Neural crest cell (in vitro differentiated cells): ENCODE measurements at places on chromosomes 13 and 19. TPM values are rescaled to one million over a fixed set of nuclear protein-coding genes. Genes with fewer than 3 reads are reported as not detected.
A peak's percentile ranks its signal among the peaks of the same experiment; 100 is the strongest.

The NEK5 gene
- total RNA-seq, result 0.12 and 0.27 TPM in 2 replicates

The LMO7 gene
- total RNA-seq, result 3.5 and 4.8 TPM in 2 replicates

The C1QTNF9 gene
- not detected in 2 replicates for total RNA-seq

The NHLRC3 gene
- 23.9 and 24.4 TPM in 2 replicates for total RNA-seq

The CLEC11A gene
- total RNA-seq, result 7.6 and 7.9 TPM in 2 replicates

The BCAM gene
- 5.3 and 5.5 TPM in 2 replicates for total RNA-seq

- no peak overlapping the region for H3K4me3 ChIP-seq
- H3K27me3 ChIP-seq, result no peaks in the 10 kb centered on the region
Observed at GRCh38 chr13:100124265-100124664, 35.4 kb downstream of the PCCA start.

- no peaks in the 10 kb centered on the region for H3K27me3 ChIP-seq
- peaks cover 5% of the 10 kb centered on the region for H3K4me1 ChIP-seq
- no peak overlapping the region for H3K27ac ChIP-seq
- H3K4me3 ChIP-seq, result peak overlapping the region; percentile 53
Observed at GRCh38 chr19:1402411-1403070, 1.2 kb upstream of the GAMT start.

DNA sequence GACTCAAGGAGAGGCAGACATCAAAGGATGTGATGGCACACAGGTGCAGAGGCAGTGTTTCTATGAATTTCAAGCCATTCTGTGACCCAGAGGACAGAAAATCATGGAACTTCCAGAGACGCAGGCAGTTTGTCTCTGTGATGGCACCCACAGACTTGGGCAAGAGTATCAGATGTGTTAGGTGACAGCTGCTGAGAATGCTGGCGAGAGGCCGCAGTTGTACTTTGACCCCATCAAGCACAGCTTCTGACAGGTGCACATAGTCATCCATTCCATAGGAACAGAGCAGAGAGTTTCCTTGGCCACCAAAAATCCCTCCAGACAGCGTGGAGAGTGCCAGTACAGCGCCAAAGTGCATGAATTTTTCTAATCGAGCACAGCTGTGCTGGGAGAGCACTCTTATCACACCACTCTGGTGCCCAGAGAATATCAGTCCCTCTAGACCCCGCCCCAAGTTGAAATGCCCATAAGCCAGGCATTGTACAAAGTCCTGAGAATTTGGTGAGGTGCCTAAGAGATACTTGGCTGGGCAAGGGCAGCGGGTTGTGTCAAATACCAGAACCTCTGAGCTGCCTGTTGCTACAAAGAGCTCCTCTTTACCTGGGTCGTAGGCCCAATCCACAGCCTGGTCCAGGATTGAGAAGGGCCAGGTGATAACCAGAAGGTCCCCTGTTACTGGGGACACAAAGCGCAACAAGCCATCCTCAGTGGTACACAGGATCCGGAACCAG is 12.4 kb downstream of the WDR87 start:
- DNase-seq, result no peak
- H3K27me3 ChIP-seq, result peaks cover 7% of the 10 kb centered on the region
- H3K4me1 ChIP-seq, result peaks cover 3% of the 10 kb centered on the region

GRCh38 chr19:35509018-35509652 is 4.3 kb downstream of the DMKN start:
- no peak overlapping the region for H3K4me3 ChIP-seq
- DNase-seq, result no peak
- no peak overlapping the region for H3K27ac ChIP-seq
- H3K36me3 ChIP-seq, result no peaks in the 10 kb centered on the region
- H3K27me3 ChIP-seq, result peaks cover 95% of the 10 kb centered on the region

GRCh38 chr13:40232311-40233040 is 434.0 kb downstream of the FOXO1 start:
- no peak overlapping the region for H3K27ac ChIP-seq
- no peak for DNase-seq
- H3K36me3 ChIP-seq, result no peaks in the 10 kb centered on the region
- peaks cover 7% of the 10 kb centered on the region for H3K4me1 ChIP-seq

- no peaks in the 10 kb centered on the region for H3K27me3 ChIP-seq
- peak; percentile 8 for DNase-seq
- H3K36me3 ChIP-seq, result no peaks in the 10 kb centered on the region
- peaks cover 47% of the 10 kb centered on the region for H3K4me1 ChIP-seq
- no peak overlapping the region for H3K27ac ChIP-seq
Observed at GRCh38 chr13:79659121-79659521, 178.2 kb downstream of the NDFIP2 start.

GRCh38 chr13:100533588-100534041 is 55.0 kb downstream of the GGACT start:
- no peaks in the 10 kb centered on the region for H3K4me1 ChIP-seq
- no peak overlapping the region for H3K4me3 ChIP-seq
- DNase-seq, result no peak
- H3K36me3 ChIP-seq, result peaks cover 14% of the 10 kb centered on the region
- no peak overlapping the region for H3K27ac ChIP-seq

GRCh38 chr13:33787051-33787591 is 30.8 kb upstream of the RFC3 start:
- no peak for DNase-seq
- no peaks in the 10 kb centered on the region for H3K36me3 ChIP-seq
- no peak overlapping the region for H3K4me3 ChIP-seq
- no peak overlapping the region for H3K27ac ChIP-seq
- peaks cover 9% of the 10 kb centered on the region for H3K4me1 ChIP-seq

DNA sequence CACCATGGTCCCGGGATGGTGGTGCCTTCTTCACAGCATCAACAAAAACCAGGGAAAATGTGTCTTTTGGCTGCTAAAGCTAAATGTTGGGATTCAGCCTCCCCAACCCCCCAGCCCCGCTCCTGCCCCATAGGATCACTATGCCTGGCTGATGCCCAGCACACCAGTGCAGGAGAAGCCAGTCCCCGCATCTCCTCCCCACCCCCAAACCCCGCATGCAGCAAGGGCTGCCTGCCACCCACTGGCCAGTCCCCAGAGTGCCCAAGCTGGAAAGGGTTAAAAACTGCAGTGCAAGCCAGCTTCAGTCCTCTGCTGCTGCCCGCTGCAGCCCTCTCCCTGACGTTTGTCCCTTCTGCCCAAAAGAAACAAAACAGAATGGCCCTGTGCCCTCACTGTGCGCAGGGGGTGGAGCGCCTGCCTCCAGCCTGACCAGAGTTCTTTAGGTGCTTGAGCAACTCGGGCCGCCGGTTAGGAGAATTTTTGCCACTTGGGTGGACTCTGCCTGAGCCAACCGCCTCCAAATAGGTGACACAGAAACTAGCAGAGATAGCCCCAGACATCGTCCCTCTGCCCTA is 3.7 kb downstream of the CALM3 start:
- H3K4me3 ChIP-seq, result peak overlapping the region; percentile 80
- no peaks in the 10 kb centered on the region for H3K27me3 ChIP-seq
- peaks cover 9% of the 10 kb centered on the region for H3K36me3 ChIP-seq
- peaks cover 32% of the 10 kb centered on the region for H3K4me1 ChIP-seq

DNA sequence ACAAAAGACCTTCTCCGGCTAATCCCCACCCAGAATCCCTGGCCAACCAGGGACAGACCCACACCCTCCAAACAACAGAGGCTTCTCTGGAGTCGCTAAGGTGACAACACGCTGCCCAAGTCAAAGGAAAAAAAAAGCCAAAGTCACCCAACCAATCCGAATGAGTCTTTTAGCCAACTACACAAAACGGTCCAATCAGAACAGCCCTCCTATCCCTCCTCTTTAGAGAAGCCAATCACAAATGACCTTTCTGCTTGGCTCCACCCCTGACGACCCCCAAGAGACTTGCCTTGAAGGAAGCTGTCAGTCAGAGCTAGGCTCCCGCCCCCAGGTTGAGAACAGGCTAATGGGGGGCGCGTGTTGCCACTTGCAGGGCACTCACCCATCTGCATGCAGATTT is 6.6 kb upstream of the FBXW9 start:
- peaks cover 4% of the 10 kb centered on the region for H3K27me3 ChIP-seq
- peaks cover 8% of the 10 kb centered on the region for H3K4me1 ChIP-seq
- peak overlapping the region; percentile 81 for H3K4me3 ChIP-seq
- peak; percentile 50 for DNase-seq

GRCh38 chr19:41932720-41933332 is 4.6 kb upstream of the ERFL start:
- H3K4me1 ChIP-seq, result peaks cover 20% of the 10 kb centered on the region
- no peak overlapping the region for H3K4me3 ChIP-seq
- DNase-seq, result no peak

DNA sequence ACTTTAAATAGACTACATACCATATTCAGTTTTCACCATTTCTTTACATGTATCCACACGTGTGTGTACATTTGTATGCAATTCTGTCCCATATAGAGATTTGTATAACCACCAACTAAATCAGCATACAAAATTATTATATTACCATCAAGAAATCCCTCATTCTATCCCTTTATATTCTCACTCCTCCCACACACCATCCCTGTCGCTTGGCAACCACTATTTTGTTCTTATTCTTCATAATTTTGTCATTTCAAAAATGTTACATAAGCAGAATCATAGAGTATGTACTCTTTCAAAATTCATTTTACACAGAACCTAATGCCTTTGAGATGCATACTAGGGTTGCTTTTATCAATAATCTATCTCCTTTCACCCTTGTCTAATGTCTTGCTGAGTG is 740.5 kb downstream of the SLITRK5 start:
- H3K4me1 ChIP-seq, result no peaks in the 10 kb centered on the region
- H3K36me3 ChIP-seq, result no peaks in the 10 kb centered on the region
- no peak for DNase-seq
- no peaks in the 10 kb centered on the region for H3K27me3 ChIP-seq
- H3K27ac ChIP-seq, result no peak overlapping the region

DNA sequence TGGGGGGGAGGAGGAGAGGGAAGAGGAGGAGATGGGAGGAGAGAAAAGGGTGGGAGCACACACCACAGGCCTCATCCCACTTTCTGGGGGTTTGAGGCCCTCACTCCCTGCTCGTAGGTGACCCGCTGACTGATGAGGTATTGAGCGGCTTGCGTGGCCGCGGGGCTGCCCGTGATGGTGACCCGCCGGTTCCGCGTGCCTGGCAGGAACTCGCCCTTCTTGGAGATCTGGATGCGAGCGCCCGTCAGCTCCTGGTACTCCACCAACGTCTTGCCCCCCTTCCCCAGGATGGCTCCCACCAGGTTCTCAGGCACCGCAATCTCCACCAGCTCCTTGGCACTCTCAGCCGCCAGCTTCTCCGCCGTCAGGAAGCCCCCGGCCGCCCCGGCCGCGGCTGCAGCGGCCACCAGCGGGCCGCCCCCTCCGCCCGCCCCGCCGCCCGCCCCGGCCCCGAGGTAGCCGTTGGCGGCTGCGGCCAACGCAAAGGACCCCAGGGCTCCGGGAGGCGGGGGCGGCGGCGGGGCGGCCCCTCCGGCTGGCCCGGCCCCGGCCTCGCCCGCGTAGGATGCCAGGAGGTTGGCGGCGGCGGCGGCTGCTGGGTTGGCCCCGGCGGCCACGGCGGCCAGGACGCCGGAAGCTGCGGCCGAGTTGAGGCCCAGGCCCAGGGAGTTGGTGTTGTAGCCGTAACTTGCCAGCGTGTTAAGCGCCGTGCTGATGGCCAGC is 25.4 kb upstream of the NANOS2 start:
- DNase-seq, result no peak
- H3K27me3 ChIP-seq, result peaks cover 23% of the 10 kb centered on the region
- no peaks in the 10 kb centered on the region for H3K4me1 ChIP-seq
- H3K36me3 ChIP-seq, result peaks cover 3% of the 10 kb centered on the region
- no peak overlapping the region for H3K27ac ChIP-seq
- H3K4me3 ChIP-seq, result no peak overlapping the region

DNA sequence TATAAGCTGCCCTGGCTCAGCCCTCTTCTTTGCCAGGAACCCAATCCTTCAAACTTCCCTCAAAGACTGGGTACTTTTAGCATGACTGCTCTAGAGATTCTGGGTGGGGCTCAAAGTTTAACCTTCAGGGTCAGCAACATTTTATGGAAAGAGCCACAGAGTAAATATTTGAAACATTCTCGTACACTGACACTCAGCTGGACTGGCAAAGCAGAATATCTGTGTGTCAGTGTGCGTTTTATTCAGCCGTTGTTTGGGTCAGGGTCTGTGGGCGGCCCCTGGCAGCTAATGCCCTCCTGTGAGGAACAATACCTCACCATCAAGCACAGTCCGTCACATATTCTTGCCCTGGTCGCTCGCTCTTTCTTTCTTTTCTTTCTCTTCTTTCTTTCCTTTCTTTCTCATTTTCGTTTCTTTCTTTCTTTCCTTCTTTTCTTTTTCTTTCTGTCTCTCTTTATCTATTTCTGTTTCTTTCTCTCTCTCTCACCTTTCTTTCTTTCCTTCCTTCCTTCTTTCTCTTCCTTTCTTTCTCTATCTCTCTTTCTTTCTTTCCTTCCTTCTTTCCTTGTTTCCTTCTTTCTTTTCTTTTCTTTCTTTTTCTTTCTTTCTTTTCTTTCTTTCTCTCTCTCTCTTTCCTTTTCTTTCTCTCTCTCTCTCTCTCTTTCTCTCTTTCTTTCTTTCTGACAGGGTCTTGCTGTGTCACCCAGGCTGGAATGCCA is 10.7 kb downstream of the DPRX start:
- no peak overlapping the region for H3K4me3 ChIP-seq
- no peak for DNase-seq
- no peaks in the 10 kb centered on the region for H3K27me3 ChIP-seq
- no peaks in the 10 kb centered on the region for H3K36me3 ChIP-seq

DNA sequence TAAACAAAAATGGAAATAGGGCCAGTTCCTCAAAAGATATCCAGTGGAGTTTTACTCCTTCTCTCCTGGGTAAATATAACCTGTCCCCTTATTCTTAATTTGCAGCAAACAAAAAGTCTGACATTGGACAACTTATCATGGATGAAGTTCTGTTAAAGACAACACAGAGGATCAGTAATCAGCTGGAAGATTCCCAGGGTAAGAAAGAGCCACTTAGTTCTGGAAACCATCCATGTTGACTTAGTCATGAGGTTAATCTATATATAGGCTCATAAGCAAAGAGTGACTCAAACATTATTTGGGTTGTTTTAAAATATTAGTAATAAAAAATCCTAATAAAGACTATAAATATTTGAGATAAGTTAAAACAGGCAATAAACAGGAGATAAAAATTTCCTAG is 40.5 kb upstream of the EBPL start:
- H3K27ac ChIP-seq, result no peak overlapping the region
- H3K27me3 ChIP-seq, result no peaks in the 10 kb centered on the region
- H3K36me3 ChIP-seq, result peaks cover 10% of the 10 kb centered on the region
- DNase-seq, result no peak
- H3K4me1 ChIP-seq, result no peaks in the 10 kb centered on the region
- H3K4me3 ChIP-seq, result no peak overlapping the region

DNA sequence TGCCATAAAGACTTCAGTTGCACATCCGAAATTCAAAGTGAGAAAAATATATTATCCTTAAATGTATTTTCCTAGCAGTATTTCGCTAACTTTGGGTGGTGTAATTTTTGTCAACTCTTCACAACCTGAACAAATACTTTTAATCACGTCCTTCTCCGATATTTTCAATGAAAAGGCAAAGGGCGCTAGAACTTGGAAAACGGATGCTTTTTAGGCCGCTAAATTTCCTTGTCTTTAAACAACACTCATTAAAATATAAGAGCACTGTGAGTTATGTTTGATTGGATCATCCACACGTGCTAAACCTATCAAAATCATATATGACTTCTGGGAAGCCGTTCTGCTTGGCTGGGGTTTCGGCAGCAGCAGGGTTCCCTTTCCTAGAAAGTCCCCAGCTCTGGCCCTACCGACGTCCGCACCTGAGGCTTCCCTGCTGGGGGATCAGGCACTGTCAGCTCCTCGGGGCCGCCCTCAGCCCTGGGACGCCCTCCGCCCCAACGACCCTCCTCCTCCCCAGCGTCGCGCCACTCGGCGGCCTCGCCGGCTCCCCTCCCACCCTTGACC is 462 bp upstream of the MPHOSPH8 start:
- H3K4me1 ChIP-seq, result peaks cover 26% of the 10 kb centered on the region
- DNase-seq, result no peak
- peak overlapping the region; percentile 99 for H3K4me3 ChIP-seq
- no peak overlapping the region for H3K27ac ChIP-seq
- peaks cover 8% of the 10 kb centered on the region for H3K36me3 ChIP-seq
